ENCODE measurements at places on chromosomes 16 and 17.

DNA sequence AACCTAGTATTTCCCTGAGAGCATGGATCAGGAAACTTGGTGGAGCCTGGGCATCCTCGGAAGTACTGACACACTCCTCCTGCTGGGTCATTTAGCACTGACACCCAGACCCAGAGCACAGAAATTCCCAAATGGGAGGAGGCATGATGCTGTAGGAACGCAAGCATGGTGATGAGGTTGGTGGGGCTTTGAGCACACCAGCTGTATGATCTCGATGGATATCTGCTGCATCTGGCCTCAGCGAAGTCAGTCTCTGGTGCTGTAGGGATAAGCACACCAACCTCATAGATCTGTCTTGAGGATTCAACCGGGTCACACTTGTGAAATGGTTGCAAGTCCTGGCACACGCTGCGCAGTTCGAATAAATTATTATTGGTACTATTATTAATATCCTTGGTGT is 52.5 kb downstream of the SHISA6 start:
- no peak for DNase-seq

- no peak for DNase-seq
These were observed 16.2 kb downstream of the NCOR1 start for GRCh38 chr17:16199093-16199492.

DNA sequence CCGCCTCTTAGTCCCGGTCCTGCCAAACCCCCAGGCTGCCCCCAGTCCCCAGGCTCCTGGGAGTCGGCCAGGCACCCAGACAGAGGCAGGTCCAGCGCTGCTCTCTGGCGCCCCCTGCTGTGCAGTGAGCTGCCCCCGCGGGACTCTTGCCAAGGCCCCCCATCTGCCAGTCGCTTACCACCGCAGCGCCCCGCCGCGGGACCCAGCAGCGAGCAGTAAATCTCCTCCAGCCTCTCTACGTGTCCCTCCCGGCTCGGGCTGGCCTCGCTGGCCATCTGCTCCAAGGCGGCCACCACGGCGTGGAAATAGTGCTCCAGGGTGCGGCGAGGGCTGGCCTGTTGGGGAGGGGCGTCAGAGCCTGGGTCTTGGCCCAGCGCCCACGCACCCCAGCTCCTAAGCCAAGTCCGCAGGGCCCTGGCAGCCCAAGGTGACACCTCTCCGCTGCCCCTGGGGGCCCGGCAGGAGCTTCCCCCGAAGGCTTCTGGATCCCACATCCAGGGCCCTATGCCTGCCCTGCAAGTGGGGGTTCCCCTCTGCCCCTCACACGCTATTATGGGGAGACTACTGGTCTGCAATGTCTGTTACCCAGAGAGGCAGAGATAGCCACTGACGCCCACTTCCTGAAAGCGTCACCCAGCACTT is 33.7 kb upstream of the MFSD6L start:
- no peak for DNase-seq

GRCh38 chr17:11506635-11507034 is 91.6 kb upstream of the DNAH9 start:
- DNase-seq: no peak

GRCh38 chr16:87053016-87053982 is 263.9 kb downstream of the C16orf95 start:
- no peak for DNase-seq

- no peak for DNase-seq
These were observed 61.7 kb downstream of the KPNA2 start for GRCh38 chr17:68097161-68097805.

- DNase-seq: no peak
These were observed 11.0 kb downstream of the HSD11B2 start for GRCh38 chr16:67441907-67442306.

DNA sequence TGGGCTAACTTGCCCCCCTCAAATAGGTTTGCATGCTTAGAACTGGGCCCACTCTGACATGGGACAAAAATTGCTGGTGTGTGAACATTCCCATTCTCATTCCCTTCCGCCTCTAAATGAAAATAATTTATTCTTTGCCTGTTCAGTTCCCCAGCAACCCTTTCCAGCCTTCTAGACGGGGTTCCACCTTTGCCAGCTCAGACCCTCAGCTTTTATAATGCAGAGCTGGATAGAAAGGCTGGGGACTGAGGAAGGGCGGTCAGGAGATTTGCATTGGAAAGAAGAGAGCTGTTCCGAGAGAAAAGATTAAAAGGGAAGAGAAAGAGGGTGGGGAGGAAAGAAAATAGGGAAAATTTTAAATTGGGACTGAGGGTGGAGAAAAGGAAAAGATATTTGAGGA is 151.1 kb upstream of the WSCD1 start:
- DNase-seq: no peak

DNA sequence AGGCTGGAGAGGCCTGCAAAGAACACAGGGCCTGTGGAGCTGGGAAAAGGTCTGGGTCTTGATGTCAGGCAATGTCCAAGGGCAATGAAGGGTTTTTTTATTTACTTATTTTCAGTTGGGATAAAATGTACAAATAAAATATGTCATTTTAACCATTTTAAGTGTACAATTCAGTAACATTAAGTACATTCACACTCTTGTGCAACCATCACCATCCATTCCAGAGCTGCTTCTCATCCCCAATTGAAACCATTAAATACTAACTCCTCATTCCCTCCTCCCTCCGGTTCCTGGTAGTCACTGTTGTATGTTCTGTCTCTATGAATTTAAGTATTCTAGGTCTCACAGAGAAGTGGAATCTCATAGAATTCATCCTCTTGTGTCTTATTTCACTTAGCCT is 444.7 kb downstream of the HS3ST3B1 start:
- no peak for DNase-seq

DNA sequence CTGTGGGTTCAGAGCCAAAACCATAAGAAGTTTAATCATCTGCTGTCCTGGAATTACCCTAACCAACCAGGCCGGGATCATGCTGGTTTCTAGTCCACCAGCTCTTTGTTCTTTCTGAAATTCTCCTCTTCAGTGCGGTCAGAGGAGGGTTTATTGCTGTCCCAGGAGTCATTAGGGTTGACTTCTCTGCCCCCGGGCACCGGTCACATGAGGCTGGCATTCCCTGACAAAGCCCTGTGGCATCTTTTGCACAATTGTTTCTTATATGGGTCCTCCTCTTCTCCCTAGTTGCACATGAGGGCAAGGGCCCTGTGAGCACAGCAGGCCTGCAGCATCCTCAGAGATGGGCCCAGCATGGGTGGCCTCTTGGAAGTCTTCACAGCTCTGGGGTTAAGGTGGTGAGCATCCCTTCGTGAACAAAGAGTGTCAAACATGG is 243.9 kb downstream of the IRF8 start:
- no peak for DNase-seq

- DNase-seq: no peak
These were observed 6.6 kb downstream of the PTX4 start for GRCh38 chr16:1481906-1482835.

GRCh38 chr17:43620581-43620980 is 41.1 kb downstream of the MEOX1 start:
- DNase-seq: no peak

- no peak for DNase-seq
These were observed 36.2 kb upstream of the GAN start for GRCh38 chr16:81278526-81278925.

- no peak for DNase-seq
These were observed 38.9 kb downstream of the SSH2 start for GRCh38 chr17:29891131-29891530.

DNA sequence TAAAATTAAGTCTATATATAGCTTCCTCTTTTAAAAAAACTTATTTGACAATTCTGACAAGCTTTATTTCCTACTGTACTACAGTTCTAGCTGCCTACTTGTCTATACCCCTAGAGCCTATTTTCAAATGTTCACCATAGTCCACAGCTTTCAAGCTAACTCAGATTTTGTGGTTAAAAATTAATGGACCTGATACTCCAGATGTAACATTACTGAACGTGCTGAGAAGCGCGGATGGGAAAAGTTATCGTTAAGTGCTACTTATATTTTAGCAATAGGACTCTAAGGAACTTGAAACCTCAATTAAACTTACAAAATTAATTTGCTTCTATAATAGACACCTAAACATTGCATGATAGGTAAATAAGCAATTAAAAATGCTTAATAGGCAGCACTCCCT is 31.2 kb downstream of the GNA13 start:
- DNase-seq: no peak

- no peak for DNase-seq
These were observed 539 bp downstream of the LRRC45 start for GRCh38 chr17:82023447-82024241.

GRCh38 chr16:22625967-22626366 is 115.3 kb downstream of the NPIPB5 start:
- no peak for DNase-seq

GRCh38 chr17:81573794-81574642 is 21.9 kb upstream of the FAAP100 start:
- DNase-seq: no peak

DNA sequence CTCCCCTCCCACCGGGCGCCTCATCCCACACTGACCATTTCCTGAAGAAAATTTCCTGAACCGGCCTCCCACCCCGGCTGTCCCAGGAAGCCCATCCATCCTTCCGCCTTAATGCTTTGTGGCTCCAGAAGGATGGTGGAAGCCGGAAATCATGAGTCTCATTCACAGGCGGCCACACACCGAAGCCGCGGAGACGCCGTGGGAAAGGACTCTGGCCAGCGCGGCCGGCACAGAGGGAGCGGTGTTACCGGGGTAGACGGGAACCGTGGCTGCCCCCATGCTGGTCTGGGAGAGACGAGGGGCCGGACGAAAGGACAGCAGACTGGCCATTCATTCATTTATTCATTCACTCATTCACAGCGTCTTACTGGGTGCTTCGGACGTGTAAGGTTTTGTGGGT is 326.8 kb downstream of the SEC14L1 start:
- DNase-seq: no peak

DNA sequence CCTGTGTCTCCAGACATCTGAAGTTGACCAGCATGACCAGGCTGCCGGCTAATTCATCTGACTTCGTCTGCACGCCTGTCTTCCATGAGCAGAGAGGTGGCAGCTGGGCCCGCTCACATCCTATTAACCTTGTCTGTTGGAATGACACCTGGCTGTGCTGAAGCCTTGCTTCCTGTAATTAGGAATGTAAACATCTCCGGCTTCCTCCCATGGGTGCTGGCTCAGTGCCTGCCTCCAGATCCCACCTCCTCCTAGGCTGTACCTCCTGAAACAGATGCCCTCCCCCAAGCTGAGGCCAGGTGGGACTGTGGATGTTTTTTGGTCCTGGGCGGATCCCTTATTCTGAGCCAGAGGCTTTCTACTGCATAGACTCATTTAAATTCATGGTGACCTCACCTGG is 296.3 kb downstream of the HS3ST4 start:
- DNase-seq: no peak

- no peak for DNase-seq
These were observed 45.6 kb downstream of the IKZF3 start for GRCh38 chr17:39818358-39819000.

GRCh38 chr17:60678118-60678444 is 430 bp downstream of the BCAS3 start:
- DNase-seq: no peak

DNA sequence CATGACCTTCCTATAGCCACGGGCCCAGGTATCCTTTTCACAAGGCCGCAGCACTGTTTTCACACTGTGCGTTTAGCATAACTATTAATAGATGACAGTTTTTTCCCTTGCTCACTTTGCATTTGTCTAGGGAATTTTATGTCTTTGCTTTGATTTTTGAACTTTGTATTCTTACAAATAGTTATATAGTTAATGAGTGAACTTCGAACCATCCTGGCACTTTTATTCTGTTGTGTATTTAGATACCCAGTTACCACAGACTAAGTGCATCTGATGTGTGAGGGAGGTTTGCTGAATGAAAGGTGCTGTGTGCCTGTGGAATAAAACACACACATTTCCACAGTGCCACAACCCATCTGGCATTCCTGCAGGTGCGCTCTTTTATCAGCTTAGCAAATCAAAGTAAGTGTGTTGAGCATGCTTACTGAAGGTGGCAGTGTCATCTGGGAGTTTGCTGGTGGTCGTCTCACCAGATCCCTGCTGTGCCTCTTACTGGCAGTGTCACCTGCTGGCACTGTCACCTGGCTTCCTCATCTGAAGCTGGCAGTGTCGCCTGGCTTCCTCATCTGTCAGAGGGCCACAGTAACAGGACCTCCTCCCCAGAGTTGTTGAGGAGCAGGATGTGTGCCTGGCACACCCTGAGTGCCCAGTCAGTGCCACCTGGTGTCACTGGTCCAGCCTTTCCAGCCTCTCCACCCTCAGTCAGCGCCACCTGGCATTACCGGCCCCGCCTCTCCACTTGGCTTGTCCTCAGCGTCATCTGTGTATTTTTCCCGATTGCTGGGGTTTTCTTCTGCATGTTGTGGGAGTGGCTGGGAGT is 37.6 kb downstream of the USP10 start:
- DNase-seq: no peak

DNA sequence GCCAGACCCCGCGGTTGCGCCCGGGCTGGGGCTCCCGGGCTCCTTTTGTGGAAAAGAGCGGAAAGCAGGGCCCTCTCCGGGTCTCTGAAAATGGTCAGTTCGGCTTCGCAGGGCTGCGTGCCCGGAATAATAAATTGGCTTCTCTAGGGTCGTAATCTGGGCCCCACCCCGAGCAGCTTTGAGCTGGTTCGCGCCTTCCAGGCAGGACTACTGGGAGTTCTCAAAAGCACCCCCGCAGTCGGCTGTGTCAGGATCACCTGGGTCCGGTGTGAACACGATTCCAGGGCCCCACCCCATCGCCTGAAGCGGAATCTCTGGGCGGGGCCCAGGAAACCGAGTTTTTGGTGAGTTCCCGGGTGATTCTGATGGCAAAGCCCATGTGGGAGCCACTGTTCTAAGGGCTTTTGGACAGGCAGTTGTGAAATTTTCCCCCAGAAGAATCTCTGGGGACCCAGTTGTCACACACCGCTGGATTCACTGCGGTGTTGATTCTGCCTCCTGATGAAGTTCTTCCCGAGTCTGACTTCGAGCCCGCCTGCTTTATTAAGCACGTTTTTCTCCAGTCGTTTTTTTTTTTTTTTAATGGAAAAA is 77.0 kb downstream of the MRC2 start:
- DNase-seq: no peak

DNA sequence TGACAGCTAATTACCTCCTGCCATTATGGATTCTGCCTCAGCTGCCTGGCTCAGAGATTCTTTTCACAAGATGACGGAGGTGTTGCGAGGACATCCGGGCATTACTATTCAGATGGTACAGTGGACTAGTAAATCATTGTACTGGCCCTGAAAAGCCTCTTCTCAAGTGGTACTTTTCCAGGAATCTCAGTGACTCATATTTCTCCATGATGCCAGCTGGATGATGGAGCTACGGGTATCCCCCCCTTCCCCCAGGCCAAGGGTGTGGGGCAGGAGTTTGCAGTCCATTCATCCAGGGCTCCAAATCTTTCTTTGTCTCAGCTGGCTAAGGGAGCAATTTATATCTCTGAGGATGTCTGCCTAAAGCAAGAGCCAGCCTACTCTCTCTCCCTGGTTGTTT is 107.7 kb upstream of the GPR139 start:
- DNase-seq: no peak

Data from HFF-Myc (cell line).